ENCODE measurements at places on chromosomes 4 and X.

DNA sequence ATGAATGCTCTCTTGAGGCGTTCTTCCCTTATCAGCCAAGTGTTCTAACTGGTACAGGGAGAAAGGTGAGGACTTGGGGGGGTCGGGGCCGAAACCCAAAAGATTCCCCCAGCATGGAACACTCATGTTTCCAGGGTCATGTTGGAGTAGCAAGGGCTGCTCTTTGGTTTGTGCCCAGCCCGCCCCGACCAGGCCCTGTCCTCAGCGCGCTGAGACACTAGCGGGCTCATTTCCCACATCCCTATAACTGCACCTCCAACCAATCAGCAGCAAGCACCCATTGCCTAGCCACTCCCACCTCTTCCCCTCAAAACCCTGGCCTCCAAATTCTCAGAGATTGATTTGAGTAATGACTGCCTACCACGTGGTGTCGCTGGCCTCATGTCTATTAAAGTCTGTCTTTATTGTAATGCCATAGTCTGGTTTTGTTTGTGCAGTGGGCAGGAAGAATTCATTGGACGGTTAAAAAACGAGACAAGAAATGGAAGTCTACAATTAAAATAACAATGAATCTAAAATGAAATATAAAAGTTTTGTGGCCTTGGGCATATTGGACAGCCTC is 1928.4 kb downstream of the STIM2 start:
- DNase-seq, result no peak

- DNase-seq, result no peak
These were observed 312.7 kb downstream of the SPRY1 start for GRCh38 chr4:123709336-123709735.

DNA sequence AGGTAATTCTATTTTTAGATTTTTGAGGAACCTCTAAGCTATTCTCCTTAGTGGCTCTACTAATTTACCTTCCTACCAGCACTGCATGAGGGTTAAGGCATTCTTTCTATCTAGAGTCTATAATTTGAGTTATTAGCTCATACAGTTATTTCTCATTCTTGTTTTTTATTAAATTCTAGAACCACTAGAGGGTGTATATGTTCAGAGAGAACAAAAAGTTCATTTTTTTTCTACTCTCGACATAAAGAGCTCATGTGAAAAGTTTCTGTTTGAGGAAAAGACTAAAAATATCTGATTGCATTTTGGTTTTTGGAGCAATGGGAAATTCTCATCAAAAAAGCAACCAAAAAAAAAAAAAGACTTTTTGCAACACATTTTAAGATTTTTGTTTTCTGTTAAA is 57.0 kb upstream of the LRAT start:
- no peak for DNase-seq

DNA sequence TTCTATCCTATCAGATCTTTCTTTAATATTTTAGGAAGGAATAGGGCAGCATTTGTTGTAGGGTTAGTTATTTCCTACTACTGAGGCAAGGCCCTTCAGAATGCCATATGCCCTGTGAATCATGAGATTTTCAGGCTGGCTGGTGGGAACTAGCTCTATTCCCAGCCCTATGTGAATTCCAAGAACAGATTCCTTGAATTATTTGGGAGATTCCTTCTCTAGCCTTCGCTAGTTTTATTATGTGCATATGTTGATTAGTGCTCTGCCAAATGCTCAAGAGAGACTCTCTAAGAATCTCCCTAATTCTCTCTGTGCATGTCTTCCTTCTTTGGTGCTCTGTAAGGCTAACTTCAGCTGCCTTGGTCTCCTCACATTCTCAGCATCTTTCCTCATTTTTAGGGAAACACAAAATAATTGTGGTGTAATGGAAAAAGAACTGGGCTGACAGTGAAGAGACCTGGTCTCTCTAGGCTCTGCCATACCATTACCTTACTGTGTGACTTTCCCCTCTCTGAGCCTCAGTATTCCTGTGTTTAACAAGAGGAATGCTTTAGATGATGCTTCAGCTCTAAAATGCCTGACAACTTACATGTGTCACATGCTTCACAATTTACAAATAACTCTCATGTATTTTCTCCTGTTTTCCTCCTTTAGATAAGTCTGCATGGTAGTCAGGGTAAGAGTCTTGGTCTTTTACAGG is 79.7 kb downstream of the VMA21 start:
- DNase-seq, result no peak
